Epithelial cell of proximal tubule (primary cell): ENCODE measurements at places on chromosomes 5 and 9.

GRCh38 chr5:1079961-1080360, 31.9 kb downstream of the SLC12A7 start:
- DNase-seq = no peak

DNA sequence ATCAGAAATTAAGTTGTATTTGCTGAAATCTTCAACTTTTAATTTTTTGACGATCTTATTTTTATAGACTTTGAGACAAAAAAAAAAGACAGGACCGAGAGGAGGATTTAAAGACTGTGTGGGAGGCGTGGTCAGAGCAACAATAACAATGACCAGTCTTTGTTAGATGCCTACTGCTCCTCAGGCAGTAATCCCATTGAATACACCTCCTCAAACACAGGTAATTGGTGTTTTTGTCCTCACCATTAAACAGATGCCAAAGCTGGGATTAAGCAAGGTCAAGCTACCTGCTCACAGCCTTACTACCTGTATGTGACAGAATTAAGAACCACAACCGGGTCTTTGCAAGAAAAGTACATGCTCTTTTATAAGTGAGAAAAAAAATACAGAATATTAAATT, 233.3 kb upstream of the GRAMD2B start:
- no peak for DNase-seq

GRCh38 chr9:73911804-73912203, 585.3 kb upstream of the RORB start:
- no peak for DNase-seq

- DNase-seq = no peak
Measured at GRCh38 chr9:116005205-116005604, 148.4 kb upstream of the PAPPA start.

DNA sequence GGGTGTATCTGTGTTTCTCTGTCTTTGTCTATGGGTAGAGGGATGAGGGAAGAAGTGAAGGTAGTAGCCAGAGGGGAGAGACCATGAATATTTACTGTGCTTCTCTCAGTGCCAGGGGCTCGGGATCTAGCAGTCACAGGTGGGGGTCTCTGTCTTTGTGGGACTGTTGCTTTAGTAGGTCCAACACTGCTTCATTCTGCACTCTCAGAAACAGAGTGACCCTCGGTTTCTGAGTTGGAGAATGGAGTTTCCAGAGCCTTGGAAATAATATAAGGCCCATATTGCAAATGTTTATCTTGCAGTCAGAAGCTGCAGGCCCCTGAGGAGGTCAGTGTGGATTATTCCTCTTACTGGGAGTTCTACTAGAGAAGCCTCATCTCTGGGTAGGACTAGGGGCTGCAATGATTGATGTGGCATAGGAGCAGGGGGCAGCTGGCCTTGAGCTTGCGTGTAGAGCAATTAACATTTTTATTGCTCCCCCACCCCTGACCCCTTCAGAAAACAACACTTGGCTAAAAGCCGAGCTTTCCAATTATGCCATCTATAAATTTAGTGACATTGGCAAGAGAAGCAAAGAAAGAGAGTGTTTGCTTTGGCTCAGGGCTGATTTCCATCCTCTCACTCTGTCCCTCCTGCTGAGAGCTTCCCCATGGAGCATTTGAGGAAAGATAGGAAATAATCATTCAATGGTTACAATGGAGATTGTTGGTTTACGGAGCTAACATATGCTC, 55.0 kb upstream of the TRPC7 start:
- DNase-seq = no peak

DNA sequence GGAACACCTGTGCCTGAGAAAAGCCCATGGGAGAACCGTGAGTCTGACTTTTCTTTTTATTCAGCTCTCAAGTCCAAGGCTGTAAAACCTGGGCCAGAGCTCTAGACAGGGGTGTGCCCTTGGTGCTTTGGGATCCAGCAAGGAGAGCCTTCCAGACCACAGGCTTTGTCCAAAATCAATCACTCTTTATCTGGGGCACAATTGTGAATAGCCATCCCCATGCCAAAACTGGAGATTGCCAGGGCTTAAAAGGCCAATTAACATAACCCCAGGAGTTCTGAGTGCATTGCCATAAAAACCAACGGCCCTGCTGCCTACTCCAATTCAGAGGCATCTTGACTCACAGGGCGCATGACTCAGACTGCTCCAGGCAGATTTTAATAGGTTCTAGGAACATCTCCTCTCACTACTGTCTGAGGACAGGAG, 391.8 kb downstream of the ARHGEF28 start:
- no peak for DNase-seq

- DNase-seq = no peak
Measured at GRCh38 chr9:80644044-80644443, 1045.3 kb downstream of the TLE1 start.
